CD8-positive, alpha-beta T cell (primary cell): ENCODE measurements at places on chromosomes 5 and 9. TPM values are rescaled to one million over a fixed set of nuclear protein-coding genes. Genes with fewer than 3 reads are reported as not detected.

The PLAC8L1 gene
- total RNA-seq: not detected

The CATSPER3 gene
- total RNA-seq: 0.39 TPM

The RANBP17 gene
- not detected for total RNA-seq

The MCTP1 gene
- 0.65 TPM for total RNA-seq

The IL4 gene
- total RNA-seq: not detected

The PTGDS gene
- 7.8 TPM for total RNA-seq

The NEURL1B gene
- total RNA-seq: 0.11 TPM

The ADGRD2 gene
- total RNA-seq: not detected

The TBC1D9B gene
- 48.1 TPM for total RNA-seq

The PGM5 gene
- total RNA-seq: not detected

The TGFBI gene
- 1.8 TPM for total RNA-seq

The PTCD2 gene
- 3.7 TPM for total RNA-seq

The STPG3 gene
- not detected for total RNA-seq

The TNFSF8 gene
- 49.3 TPM for total RNA-seq

The HTR4 gene
- total RNA-seq: not detected

The QRFP gene
- not detected for total RNA-seq

The GLIPR2 gene
- total RNA-seq: 8.6 TPM

The GZMA gene
- total RNA-seq: 13.4 TPM

The HTR1A gene
- not detected for total RNA-seq

The NR2F1-AS1 gene
- not detected for total RNA-seq
